Omental fat pad (tissue), 4 donors: ENCODE measurements at places on chromosomes 3 and 15. TPM values are rescaled to one million over a fixed set of nuclear protein-coding genes. Genes with fewer than 3 reads are reported as not detected.

Gene NPAP1
- total RNA-seq: not detected

Gene ATP2C1
- 60.7 TPM for total RNA-seq

Gene KBTBD13
- total RNA-seq: not detected

Gene IL17RD
- total RNA-seq: 6.4 TPM

Gene RAB6B
- total RNA-seq: 3.1 TPM

Gene CX3CR1
- 0.63 TPM for total RNA-seq

- no peak for DNase-seq
Measured at GRCh38 chr3:43432462-43432861, 146.1 kb downstream of the SNRK start.

GRCh38 chr3:115523458-115523857 lies 99.9 kb upstream of the GAP43 start:
- DNase-seq: no peak

DNA sequence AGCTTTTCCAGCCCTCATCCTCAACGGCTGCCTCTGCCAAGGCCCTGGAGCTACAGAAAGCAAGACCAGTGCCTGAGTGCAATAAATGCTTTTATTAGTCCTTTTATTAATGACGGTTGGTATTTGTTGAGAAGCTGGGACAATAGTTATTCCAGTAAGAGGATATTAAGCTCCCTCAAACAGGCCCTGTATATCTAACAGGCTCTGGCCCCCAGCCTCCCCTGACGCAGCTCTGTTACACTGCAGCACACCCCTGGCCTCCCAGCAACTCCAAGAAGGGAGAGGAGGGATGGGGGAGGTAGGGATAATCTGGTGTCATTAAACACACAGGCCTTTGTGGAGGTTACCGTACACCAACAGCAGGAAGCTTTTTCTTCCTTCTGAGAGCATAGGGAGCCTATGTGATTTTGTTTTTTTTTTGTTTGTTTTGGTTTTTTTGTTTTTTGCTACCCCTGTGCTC lies 30.8 kb upstream of the MAGEF1 start:
- DNase-seq: no peak

DNA sequence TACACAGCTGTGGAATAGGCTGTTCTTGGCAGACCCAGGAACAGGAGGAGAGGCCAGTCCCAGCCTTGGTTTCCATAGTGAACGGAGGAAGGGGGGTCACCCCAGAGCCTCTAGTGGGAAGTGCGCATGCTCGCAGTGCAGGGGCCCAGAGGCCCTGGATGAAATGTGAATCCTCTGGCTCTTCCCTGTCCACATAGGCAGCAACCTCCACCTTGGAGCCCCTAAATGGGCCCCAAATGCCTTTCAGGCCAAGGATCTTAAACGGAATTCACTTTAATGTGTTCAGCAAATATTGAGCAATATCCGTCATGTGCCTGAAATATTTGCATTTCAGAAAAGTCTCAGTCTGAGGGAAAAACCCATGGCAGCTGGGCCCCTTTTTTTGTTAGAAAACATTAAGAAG lies 3.3 kb upstream of the NDN start:
- no peak for DNase-seq

GRCh38 chr3:125033135-125033534 lies 22.7 kb downstream of the HEG1 start:
- no peak for DNase-seq

DNA sequence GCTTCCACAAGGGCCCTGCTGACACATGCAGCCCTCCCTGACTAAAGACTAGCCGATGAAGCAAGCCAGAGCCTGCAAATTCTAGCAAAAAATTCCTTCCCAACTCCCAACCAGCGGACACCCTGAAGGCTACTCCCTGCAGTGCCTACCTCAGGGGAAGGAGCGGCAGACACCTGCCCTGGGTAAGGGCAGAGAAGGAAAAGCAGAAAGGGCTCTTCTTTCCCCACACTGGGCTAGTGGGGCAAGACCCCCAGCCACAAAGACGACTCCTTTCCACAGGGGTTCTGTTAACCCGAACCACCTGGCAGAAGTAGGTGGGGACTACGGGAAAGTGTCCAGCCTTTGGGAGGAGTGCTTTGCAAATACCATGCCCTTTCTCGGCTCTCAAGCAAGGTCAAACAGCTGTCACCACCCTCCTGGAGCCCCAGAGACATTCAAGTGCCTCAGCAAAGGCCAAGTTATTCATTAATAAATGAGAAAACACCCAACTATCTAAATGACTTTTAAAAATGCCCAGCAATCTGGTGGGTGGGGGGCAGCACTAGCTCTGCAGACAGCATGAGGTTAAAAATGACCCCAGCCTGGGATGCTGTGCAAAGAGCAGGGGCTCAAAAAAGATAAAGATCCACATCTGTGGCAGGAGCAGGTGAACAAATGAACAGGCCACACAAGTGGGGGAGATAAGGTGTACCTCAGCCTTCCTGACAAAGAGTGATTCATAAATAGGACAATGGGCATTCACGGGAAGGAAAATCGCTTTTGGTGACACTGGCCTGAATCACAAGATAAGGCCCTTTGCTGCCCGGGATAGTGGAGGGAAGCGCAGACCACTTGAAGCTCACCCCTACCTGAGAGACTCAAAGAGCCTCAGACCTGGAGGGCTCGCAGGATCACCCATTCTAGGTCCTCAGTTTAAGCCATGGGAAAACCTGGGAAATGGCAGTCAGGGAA lies 33.0 kb downstream of the CCDC12 start:
- no peak for DNase-seq

- no peak for DNase-seq
Measured at GRCh38 chr15:35166730-35167359, 81.8 kb upstream of the NANOGP8 start.

DNA sequence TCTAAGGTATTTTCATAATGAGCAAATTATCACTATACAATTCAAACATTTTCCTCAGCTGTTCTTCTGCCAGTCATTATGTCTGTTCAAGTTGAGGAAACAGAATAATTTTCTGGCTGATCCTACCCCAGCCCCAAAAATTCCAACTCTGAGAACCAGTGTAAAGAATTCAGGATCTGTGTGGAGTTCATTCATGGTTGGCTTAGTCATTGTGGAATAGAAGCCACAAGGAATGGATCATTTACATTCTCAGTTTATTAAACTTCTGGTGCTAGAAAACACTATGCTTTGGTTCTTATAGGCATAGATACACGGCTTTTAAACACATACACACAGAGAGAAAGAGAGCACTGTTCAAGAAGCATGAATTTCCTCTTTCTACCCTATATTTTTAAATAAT lies 134.6 kb downstream of the CMSS1 start:
- no peak for DNase-seq
